Naive thymus-derived CD8-positive, alpha-beta T cell (primary cell): ENCODE measurements at places on chromosomes 3 and 15. TPM values are rescaled to one million over a fixed set of nuclear protein-coding genes. Genes with fewer than 3 reads are reported as not detected.
A peak's percentile ranks its signal among the peaks of the same experiment; 100 is the strongest.

GRCh38 chr3:99087277-99087676 lies 185.8 kb upstream of the DCBLD2 start:
- no peaks in the 10 kb centered on the region for H3K36me3 ChIP-seq
- H3K27me3 ChIP-seq: no peaks in the 10 kb centered on the region
- H3K4me1 ChIP-seq: no peaks in the 10 kb centered on the region
- DNase-seq: no peak

- H3K4me3 ChIP-seq: no peak overlapping the region
- no peak overlapping the region for H3K27ac ChIP-seq
- H3K27me3 ChIP-seq: peaks cover 22% of the 10 kb centered on the region
Observed at GRCh38 chr3:156250550-156250949, 130.2 kb downstream of the KCNAB1 start.

DNA sequence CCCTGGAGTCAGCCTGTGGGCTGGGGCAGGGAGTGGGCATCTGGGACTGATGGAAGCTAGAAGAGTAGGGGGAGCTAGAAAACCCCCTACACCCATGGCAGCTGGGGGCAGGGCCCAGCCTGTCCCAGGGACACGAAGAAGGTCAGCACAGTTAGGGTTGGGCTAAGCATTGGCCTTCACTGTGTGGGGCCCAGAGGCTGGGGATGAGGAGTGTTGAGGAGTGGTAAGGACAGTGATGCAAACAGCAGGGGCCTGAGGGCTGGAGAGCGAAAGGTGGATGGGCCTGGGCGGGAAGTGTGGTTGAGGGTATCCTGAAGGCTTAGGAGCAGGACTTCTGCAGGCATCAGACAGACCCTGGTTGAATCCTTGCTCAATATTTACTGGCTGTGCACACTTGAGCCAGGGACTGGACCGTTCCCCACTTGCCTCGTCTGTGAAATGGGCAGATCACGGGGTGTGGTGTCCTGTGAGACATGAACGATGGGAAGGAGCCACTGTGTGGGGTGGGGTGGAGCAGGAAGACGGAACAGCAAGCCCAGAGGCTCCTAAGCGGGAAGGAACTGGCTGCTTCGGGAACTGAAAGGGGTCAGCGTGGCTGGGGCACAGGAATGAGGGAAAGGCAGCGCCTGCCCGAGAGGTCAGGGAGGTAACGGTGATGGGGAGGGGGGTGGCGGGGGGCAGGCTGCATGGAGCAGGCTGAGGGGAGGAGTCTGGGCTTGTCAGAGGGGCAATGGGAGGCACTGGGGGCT lies 7.3 kb downstream of the PRKCD start:
- H3K27ac ChIP-seq: peak overlapping the region; percentile 84
- no peaks in the 10 kb centered on the region for H3K27me3 ChIP-seq
- peaks cover 3% of the 10 kb centered on the region for H3K36me3 ChIP-seq
- H3K4me1 ChIP-seq: peaks cover 61% of the 10 kb centered on the region
- DNase-seq: no peak

GRCh38 chr3:122247825-122248185 lies 64.3 kb downstream of the CASR start:
- peaks cover 31% of the 10 kb centered on the region for H3K4me1 ChIP-seq
- H3K36me3 ChIP-seq: no peaks in the 10 kb centered on the region
- no peak overlapping the region for H3K27ac ChIP-seq
- no peaks in the 10 kb centered on the region for H3K27me3 ChIP-seq
- no peak for DNase-seq

CGNL1 gene
- polyA plus RNA-seq: not detected

ZBBX gene
- polyA plus RNA-seq: not detected
